ENCODE measurements at places on chromosomes 3 and 15. TPM values are rescaled to one million over a fixed set of nuclear protein-coding genes. Genes with fewer than 3 reads are reported as not detected.

DNA sequence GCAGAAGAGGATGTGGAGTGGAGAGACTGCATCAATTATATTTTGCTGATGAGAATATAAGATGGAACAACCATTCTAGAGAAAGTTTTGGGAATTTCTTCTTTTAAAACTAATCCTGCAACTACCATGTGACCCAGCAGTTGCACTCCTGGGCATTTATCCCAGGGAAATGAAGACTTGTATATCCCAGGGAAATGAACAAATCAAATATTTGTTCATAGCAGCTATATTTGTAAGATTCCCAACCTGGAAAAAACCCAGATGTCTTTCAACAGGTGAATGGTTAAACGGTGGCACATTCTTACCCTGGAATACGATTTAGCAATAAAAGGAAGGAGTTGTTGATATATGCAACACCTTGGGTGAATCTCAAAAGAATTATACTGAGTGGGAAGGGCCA lies 385.3 kb upstream of the TPRG1 start:
- no peak for DNase-seq

DNA sequence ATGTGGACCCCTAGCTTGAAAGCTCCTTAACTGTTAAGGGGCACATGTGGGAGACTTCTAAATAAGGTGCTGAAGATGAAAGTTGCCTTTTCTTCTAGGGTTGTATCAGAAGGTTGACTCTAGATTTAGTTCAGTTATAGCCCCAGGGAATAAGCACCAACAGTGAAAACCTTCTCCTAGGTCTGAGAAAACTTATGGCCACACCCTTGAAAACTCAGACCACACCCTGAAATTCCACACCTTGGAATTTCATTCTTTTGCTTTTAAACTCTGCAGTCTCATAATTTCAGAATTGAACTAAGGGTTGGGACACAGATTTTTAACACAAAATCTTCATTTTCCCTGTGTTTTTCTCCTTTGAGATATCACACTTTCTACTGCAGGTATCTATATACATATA lies 355.8 kb upstream of the IL12A start:
- DNase-seq = no peak

GRCh38 chr3:27216955-27217552 lies 152.1 kb downstream of the NEK10 start:
- no peak for DNase-seq

GRCh38 chr3:152438706-152439105 lies 170.0 kb downstream of the MBNL1 start:
- DNase-seq = no peak

DNA sequence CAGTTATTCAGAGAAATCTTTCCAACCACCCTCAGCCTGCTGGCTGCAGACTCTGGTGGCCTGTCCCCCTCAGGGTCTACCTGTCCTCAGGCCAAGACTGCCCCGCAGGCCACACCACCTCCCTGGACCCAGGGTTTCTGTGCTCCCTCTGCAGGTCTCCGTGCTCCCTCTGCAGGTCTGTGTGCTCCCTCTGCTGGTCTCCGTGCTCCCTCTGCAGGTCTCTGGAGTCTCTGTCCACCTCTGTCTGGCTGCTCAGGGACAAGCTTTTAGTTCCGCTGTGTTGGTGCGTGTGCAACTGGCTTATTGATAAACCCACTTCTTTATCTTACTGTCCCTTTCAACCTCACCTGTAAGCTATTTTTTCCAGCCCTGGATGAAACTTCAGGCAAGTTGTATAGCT lies 30.1 kb downstream of the BDH1 start:
- DNase-seq = no peak

DNA sequence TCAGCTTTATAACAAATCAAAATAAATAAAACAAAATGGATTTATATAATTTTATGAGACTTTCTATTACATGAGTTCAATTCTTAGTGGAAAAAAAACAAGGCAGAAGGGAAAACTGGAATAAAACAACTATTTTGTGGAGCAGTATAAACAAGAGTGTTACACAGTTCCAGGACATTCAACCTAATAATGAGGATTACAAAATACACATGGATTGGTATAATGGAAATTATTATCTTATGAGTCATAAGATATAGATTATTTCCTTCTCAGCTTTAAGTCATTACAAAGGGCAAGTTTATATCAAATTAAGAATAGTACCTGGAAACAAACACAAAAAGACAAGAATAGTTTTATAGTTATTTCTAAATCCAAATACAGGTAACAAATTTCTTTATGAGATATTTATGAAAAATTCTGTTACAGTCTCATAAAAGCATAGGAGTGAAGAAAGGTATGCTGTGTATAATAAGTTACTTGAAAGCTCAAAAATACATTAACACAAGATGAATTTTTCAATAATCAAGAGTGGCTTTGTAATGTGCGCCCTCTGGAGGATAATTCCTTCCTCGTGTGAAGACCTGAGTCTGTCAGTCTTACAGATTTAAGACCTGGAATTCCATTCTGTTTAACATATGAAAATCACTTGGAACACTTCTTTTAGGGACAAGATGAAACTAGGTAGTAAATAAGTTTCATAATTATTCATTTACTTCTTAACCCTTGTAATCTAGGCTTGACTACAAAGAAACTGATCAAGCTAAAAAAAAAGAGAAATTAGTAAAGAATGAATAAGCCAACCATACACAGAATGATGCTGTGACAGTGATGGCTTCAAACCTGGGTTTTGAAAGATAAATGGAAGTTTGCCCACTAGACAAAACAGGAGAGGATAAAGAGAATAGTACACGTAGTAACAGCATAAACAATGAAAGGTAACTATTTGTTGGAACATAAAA lies 9.5 kb downstream of the COPS2 start:
- peak; percentile 80 for DNase-seq

DNA sequence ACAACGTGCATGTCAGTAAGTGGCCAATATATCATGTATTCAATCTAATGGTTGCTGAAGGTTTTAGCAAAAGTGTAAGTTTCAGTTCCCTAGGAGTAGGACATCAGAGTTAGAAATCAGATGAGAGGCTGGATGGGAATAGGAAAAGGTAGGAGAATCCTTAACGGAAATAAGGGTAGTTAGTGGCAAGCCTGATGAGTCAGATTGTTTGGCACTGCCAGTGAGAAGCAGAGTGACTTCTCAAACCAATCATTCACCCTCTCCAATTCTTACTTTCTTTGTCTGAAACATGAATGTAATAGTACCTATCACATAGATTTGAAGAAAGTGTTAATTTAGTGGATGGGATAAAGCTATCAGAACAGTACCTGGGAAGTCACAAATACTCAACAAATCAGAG lies 894.0 kb downstream of the NTRK3 start:
- DNase-seq = no peak

DNA sequence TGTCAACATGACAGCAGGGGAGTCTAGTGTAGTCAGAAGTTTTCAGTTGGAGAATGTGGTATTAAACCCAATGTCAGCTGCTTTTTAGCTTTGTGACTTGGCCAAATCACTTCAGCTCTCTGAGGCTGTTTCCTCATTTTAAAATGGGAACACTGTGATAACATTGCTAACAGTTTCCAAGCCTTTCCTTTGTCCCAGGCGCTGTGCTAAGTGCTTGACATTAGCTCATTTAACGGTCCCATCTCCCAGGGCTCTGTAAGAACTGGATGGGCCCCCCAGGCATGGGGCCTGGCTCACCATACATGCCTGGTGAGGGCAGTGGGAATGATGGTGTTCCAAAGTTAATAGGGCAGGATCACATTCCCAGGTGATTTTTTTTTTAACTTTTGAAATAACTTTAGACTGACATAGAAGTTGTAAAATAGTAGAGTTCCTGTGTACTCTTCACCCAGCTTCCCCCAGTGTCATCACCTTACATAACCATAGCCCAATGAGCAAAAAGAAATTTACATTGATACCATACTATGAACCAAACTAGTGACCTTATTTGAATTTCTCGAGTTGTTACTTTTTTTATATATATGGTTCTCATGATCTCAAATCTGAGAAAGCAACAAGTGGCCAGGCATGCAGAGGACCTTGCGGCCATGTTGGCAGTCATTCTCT lies 7.7 kb downstream of the RASL12 start:
- no peak for DNase-seq

Gene CFAP100
- total RNA-seq = not detected
